ENCODE measurements at places on chromosomes 16 and 17.

DNA sequence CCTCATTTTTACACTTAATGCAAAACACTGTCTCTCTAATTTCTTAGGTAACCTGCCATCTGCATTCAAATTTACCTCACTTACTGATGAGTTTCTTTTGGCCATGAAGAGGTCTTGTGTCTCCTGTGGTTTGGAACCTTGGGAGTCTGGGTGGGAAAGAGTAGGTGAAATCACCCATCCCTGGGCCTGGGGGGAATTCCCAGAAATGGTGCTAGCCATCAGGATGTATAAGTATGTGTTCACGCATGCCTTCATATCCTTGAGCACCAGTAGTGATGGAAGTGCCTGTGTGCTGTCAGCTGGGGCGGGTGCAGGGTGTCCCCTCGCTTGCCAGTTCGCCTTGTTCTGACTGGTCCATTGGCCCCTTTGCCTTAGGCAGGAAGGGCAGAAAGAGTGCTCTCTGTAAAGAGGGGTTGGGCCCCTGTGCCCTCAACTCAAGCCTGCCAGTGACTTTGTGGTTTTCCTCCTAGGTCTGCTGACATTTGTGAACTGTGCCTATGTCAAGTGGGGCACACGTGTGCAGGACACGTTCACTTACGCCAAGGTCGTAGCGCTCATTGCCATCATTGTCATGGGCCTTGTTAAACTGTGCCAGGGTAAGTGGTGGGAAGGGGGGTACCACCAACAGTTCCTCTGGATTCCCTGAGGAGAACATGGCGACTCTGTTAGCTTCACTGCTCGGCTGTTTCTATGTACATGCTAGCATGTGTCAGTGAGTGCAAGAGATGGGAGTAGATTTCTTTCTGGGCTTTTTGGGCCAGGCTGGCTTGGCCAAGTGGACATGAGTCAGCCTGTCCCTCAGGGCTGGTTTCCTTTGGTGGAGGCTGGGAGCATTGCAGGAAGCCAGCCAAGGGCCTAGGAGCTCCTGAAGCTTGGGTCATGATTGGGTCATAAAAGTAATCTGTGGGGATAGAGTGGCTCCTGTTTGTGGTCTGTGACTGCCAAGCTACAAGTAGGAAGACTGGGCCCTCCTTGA, 23.2 kb downstream of the SLC7A6OS start:
- DNase-seq: no peak

- DNase-seq: no peak
Measured at GRCh38 chr17:61058066-61058465, 341.6 kb upstream of the TBX2 start.

DNA sequence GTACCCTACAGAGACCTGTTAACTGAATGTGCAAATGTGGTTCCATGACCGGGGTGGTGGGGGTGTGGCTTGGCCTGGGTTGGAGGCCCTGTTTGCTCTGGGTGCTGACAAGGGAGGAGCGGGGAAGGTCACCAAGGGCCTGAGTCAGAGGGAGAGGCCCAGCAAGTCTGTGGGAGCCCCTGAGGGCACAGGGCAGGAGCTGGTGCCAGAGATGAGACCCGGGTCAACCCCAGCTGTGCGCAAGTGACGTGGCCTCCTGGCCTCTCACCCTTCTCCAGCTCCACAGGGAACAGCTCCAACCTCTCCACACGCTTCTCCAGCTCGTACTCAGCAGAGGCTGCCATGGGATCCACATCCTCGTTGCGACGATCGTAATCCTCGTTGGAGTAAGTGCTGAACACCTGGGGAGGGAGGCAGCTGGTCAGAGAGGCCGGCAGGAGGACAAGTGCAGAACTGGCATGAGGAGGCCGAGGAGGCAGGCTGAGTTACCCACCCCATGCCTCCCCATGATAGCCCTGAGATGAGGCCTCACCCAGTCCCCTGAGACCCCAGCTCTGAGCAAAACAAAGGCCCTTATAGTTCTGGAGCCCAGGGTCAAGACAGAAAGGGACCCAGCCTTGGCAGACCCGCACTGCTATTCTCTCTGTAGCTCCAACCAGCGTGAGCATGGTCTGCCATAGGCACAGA, 5.5 kb downstream of the PPP1R9B start:
- peak; percentile 4 for DNase-seq

DNA sequence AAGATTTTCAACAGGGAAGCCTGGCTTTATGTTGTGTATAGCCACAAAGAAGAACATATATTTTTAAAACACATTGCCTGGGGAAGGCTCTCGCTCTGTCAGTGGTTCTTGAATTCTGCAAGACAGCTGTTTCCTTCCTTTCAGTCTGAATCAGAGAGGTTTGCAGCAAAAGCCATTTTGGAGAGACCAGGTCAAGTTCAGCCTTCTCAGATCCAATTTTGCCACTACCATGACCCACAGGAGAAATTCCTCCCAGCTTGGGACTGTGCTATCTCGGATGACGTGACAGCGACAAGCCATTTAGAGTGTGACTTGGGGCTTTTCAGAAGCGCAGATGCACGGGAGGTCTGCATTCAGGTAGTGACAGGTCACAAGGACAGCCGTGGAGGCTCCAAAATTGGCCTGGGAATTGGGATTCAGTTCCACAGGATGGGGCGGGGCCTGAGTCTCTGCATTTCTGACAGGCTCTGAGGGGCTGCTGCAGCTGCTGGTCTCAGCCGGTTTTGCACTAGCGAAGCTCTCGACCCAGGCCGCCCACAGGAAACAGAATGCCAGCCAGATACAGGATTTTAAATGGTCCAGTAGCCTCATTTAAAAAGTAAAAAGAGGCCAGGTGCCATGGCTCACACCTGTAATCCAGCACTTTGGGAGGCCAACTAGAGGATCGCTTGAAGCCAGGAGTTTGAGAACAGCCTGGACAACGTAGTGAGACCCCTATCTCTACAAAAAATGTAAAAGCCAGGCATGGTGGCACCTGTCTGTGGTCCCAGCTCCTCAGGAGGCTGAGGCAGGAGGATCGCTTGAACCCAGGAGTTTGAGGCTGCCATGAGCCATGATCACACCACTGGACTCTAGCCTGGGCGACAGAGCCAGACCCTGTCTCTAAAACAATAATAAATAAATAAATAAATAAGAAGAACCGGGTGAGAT, 196.6 kb upstream of the CIBAR2 start:
- DNase-seq: no peak

DNA sequence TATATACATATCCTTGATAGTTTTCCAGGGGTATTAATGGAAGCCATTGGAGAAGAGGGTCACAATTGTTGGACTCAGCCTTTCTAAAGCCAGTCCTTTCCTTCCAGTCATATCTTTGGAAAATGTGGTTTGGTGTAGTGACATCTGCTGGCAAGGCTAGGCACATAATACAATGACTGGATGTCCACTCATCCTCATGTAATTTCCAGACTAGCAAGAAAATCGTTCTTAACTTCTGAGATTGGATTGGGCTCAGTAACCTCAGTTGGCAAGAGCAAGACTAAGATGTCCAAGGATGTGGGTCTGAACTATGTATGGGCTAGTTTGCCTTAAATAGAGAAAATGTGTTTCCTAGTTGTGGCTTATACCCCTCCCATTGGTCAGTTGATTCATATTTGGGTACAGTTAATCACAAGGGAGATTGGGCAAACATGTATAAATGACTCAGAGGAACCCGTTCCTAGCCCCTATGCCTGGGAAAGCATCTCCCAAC, 8.7 kb upstream of the KAT7 start:
- DNase-seq: peak; percentile 27
